ENCODE measurements at places on chromosomes 2 and 18.

DNA sequence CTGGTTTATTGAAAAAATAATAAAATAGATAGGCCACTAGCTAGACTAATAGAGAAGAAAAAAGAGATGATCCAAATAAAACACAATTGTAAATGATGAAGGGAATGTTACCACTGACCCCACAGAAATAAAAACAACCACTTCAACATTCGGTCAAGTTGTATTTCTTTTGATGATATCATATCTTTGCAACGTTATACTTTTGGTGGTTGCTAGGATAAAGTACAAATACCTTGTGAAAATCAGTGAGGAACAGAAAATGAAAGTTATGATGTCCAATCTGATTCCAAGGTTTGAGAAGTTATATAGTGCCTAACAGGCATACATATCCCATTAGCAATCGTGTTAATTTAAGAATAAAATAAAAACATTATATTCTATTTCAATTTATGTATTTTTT lies 6.6 kb upstream of the ASNSD1 start:
- DNase-seq, result no peak

- no peak for DNase-seq
Measured at GRCh38 chr2:138237667-138238384, 263.7 kb upstream of the SPOPL start.

DNA sequence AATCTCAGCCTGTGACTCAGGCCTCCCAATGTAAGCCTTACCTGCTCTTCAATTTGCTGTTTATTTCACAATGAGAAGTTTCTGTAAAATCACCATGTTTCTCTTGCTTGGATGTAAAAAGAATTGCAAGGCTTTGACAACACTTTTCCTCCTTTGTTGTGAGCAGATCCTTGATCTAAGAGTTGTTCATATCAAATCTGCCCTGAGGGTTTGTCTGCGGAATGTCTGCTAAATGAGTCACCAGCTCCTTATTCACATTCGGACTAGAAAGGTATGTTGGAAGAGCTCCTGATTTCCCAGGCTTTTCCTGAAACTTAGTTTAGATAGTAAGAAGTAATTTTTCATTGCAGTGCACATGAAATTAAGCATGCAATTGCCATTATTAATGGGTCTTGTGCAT lies 268.2 kb upstream of the TCF4 start:
- DNase-seq, result peak; percentile 62

- no peak for DNase-seq
Measured at GRCh38 chr2:203394519-203395227, 66.5 kb downstream of the ABI2 start.

- DNase-seq, result no peak
Measured at GRCh38 chr2:215354771-215355695, 43.2 kb downstream of the ATIC start.

- DNase-seq, result no peak
Measured at GRCh38 chr2:68295516-68295915, 24.2 kb downstream of the CNRIP1 start.

DNA sequence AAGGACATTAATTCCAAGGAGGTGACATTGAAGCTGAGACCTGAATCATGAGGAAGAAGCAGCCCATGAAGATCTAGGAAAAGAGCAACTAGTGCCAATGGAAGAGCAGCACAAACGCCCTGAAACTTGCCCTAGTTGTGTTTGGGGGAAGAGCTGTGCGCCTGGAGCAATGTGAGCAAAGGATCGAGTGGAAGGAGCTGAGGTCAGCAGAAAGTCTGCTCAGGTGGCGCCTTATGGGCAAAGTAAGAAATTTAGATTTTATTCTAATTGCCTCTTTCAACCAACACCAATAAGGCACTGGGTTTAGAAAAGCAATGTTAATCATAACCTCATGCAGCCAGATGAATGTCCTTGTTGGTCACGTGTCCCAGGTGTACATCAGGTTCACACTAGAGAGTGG lies 226.0 kb upstream of the THSD7B start:
- DNase-seq, result no peak

GRCh38 chr18:69216321-69216720 lies 184.4 kb upstream of the DOK6 start:
- no peak for DNase-seq

DNA sequence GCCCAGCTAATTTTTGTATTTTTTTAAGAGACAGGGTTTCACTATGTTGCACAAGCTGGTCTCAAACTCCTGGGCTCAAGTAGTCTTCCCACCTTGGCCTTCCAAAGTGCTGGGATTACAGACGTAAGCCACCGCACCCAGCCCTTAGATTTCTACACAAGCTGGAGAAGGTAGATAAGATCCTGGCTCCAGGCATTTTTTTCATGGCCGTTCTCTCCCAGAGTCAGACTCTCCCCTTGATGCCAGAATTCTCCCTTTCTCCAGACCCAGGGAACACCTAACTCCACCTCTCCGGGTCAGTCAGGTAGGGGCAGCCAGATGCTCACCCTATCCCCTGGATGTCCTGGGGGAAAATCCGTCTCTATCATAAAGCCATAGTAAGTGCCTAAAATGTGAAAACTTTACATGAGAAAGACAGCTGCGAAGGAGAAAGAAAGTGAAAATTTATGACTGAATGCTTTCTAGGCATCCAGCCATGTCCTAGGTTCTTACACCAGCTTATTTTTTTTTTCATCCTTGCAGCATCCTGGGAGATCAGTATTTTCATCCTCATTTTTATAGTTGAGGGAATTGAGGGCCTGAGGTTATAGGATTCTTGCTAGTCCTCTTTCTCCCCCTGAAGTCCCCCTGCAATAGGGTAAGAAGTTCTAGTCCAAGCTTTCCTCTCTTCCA lies 16.3 kb downstream of the SIX3 start:
- DNase-seq, result no peak

DNA sequence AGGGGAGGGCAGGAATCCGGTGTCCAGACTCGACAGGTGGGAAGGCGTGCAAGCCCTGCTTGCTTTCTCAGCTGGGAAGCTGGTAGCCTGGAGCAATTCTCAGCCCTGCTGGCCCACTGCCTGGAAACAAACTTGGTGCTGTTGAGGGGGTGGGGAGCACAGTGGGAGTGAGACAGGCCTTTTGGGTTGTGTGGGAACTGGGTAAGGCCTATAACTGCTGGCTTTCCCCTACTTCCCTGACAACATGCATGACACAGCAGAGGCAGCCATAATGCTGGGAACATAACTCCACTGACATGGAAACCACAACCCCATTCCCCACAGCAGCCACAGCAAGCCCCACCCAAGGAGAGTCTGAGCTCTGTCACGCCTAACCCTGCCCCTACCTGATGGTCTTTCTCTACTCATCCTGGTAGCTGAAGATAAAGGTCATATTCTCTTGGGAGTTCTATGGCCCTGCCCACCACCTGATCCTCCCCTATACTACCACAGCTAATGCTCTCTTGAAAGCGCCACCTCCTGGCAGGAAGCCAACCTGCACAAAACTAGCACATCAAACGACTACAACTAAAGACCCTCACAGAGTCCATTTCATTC lies 122.9 kb upstream of the ACVR1C start:
- no peak for DNase-seq

All from AG08395 (cell line).